ENCODE measurements at places on chromosomes 2 and 18. TPM values are rescaled to one million over a fixed set of nuclear protein-coding genes. Genes with fewer than 3 reads are reported as not detected.

CACNB4 gene
- total RNA-seq, result 0.36 TPM

DNA sequence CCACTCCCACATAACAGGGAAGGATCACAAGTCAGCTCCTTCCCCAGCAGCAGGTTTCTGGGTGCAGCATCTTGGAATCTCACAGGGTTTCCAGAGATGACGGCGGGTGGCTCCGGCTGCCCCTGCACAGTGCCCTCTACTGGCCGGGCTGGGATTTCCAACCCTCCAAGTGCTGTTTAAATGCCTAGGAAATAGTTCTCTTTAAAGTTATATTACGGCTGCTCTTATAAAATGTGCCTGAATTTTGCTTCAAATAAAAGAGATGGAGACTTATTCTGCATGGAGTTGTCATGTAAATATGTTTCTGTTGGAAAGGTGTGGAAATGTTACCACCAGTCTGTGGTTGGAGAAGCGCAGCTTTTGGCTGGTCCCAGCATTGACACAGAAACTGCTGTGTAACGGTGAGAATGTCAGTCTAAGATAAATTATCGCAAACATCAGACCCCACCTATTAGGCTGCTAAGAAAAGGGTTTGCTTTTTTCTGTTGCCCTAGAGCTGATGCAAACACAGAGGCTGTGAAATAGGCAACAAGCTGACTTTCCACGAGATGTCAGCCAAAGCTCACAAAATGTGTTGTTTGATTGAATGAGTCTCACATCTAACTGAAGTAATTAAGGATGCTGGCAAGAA is 3.3 kb upstream of the HJURP start:
- DNase-seq, result peak; percentile 73

DNA sequence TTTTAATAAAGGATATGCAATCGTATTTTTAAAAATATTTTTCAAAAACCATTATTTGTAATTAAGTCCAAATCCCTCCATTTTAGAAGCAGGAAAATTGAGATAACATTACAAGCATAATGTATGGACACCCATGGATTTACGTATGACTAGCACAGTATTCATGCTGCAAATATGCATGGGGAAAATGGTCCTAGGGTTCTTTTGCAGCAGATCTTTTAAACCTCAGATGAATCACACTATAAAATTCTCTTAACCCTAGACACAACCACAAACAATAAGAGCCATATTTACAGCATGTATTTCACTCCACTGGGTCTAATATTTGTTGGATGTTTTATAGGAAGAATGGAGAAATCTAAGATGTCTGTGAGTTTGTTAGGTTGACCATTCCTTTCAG is 453.4 kb downstream of the TGIF1 start:
- no peak for DNase-seq

GRCh38 chr2:19811186-19811585 is 90.6 kb downstream of the TTC32 start:
- no peak for DNase-seq

DNA sequence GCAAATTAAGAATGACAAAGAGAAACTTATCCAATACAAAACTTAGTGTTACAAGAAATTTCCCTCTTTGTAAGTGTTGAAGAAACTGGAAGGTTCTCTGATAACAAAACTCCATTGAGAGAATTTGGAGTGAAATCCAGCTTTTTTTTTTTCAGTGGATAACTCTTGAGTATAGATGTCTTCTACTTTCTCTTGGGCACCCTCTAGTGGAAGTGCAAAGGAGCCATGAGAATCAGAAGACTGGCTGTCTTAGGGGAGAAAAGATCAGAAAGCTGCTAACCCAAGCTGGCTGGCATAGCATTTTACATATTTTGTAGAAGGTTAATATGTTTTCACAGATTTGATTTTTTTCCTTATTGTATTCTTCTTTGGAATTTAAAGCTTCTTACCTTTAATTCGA is 138.8 kb upstream of the SATB2 start:
- DNase-seq, result no peak

DNA sequence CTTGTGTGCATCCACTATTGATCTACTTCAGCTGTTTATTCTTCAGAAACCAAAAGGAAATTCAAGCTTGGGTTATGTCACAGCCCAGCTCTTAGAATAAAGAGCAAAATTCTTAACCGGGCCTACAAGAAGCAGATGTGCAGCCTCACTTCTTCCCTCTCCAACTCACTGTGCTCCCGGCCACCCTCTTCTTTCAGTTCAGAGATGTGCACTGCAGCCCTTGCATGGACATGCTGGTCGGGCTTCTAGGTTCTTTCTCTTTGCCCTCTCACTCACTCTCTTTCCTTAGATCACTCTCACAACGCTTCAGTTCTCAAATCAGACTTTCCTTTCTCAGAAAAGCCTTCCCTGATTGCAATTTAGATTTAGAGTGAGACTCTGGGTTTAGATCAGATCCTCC is 104.1 kb downstream of the CHN1 start:
- DNase-seq, result no peak

- DNase-seq, result peak; percentile 47
These were observed 96.1 kb upstream of the ODC1 start for GRCh38 chr2:10544252-10544651.

DNA sequence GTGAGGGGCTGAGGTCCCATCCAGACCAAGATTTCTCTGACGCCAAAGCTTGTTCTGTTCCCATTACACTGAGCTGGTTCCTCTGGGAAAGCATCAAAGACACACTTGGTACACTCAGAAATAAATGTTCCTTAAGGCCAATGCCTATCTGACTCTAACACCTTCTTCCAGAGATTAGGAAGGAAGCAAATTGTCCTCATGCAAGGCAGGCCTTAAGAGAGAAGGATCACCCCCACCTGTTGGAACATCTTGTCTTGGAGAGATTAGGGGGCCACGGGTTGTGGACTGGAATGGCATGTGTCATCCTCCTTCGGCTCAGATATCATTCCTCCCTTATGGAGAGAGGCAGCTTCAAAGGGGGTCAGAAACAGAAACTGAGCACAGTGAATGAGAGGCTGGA is 100.2 kb downstream of the ANKRD44 start:
- DNase-seq, result no peak

- DNase-seq, result no peak
These were observed 35.0 kb downstream of the MARS2 start for GRCh38 chr2:197740200-197740599.

Measured in activated naive CD8-positive, alpha-beta T cell treated with anti-CD3 and anti-CD28 coated beads, Interleukin-2, amount 10 ng/mL, durations not matched to agents 7 days and 5 days (primary cell).